ENCODE measurements at places on chromosomes 2 and 18. TPM values are rescaled to one million over a fixed set of nuclear protein-coding genes. Genes with fewer than 3 reads are reported as not detected.

GRCh38 chr2:98020992-98021713 is 25.4 kb upstream of the TMEM131 start:
- H3K4me1 ChIP-seq: peaks cover 6% of the 10 kb centered on the region
- DNase-seq: no peak
- no peak overlapping the region for H3K4me3 ChIP-seq
- no peaks in the 10 kb centered on the region for H3K36me3 ChIP-seq

GRCh38 chr18:50662177-50662576 is 102.3 kb downstream of the MAPK4 start:
- no peaks in the 10 kb centered on the region for H3K4me1 ChIP-seq
- no peak overlapping the region for H3K4me3 ChIP-seq
- H3K36me3 ChIP-seq: no peaks in the 10 kb centered on the region
- H3K27me3 ChIP-seq: no peaks in the 10 kb centered on the region
- H3K27ac ChIP-seq: no peak overlapping the region

DNA sequence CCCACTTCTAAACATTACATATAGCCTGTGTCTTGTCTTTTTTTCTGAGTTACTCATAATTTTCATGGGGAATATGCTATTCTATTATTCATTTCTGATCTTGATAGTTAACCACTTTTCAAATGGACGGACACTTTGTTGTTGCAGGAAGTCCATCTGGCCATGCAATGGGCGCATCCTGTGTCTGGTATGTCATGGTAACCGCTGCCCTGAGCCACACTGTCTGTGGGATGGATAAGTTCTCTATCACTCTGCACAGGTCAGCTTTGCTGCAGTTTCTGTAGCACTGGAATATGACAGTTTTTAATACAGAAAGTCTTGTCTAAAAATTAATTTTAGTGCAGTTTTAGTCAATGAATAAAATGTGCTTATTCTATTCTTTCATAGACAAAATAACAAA is 3.3 kb downstream of the G6PC2 start:
- DNase-seq: no peak
- no peaks in the 10 kb centered on the region for H3K27me3 ChIP-seq
- no peak overlapping the region for H3K27ac ChIP-seq
- no peaks in the 10 kb centered on the region for H3K4me1 ChIP-seq
- H3K4me3 ChIP-seq: no peak overlapping the region

The KRCC1 gene
- 17.0 TPM for total RNA-seq

- H3K27ac ChIP-seq: no peak overlapping the region
- no peak overlapping the region for H3K4me3 ChIP-seq
- H3K27me3 ChIP-seq: no peaks in the 10 kb centered on the region
- H3K36me3 ChIP-seq: no peaks in the 10 kb centered on the region
- no peak for DNase-seq
Measured at GRCh38 chr2:150030436-150031190, 443.0 kb upstream of the MMADHC start.

DNA sequence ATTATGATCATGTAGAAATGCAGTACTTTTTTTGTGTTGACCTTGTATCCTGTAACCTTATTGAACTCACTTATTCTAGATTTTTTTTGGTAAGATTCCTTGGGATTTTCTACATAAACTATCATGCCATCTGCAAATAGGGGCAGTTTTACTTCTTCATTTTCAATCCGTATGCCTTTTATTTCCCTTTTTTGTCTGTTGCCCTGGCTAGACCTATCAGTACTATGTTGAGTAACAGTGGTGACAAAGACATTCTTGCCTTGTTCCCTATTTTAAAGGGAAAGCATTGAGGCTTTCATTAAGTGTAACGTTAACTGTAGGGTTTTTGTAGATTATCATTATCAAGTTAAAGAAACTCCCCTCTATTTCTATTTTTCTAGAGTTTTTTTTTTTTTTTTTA is 92.3 kb downstream of the LYPD1 start:
- no peak for DNase-seq
- H3K27ac ChIP-seq: no peak overlapping the region
- no peaks in the 10 kb centered on the region for H3K27me3 ChIP-seq
- no peak overlapping the region for H3K4me3 ChIP-seq

GRCh38 chr2:237427769-237428506 is 14.0 kb upstream of the COL6A3 start:
- H3K4me3 ChIP-seq: no peak overlapping the region
- peaks cover 12% of the 10 kb centered on the region for H3K4me1 ChIP-seq
- H3K36me3 ChIP-seq: no peaks in the 10 kb centered on the region
- no peak overlapping the region for H3K27ac ChIP-seq

DNA sequence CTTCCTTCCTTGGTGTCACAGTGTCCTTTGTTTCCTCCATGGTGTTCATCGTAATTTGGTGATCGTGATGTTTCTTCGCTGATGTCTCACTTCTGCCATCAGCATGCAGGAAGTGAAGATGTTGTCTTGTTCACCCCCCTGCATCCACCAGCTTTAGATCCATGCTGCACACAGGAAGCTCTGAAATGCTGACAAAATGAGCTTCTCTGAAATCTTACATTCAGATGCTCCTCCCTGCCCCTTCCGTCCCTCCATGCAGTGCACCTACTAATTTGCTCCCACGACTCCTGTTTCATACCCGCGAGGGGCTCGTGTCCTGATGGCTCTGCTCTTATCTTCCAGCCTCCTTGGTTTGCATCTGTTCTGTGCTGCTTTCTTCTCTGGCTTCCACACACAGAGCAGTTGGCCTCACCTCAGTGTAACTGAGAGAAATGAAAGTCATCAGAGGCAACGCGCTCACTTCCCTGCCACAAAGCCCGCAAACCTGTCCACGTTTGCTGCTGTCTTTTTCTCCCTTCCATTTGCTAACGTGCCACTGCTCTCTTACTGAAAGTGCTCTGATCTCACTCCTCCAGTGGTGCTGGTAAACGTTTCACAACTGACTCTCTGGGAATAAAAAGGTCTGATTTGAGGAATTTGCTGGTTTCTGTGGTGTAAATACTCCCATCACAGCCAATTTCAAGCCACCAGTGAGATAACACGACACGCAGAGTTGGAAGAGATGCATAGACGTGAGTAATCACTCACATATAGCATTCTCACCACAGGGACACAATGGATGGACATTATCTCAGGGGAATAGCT is 41.0 kb upstream of the MGAT4A start:
- H3K4me3 ChIP-seq: peak overlapping the region; percentile 21
- H3K27ac ChIP-seq: peak overlapping the region; percentile 86
- H3K27me3 ChIP-seq: no peaks in the 10 kb centered on the region

The NGEF gene
- total RNA-seq: not detected

GRCh38 chr2:242085941-242086621 is 216.6 kb downstream of the RTP5 start:
- peak overlapping the region; percentile 67 for H3K27ac ChIP-seq
- no peak overlapping the region for H3K4me3 ChIP-seq
- H3K36me3 ChIP-seq: no peaks in the 10 kb centered on the region
- peak; percentile 45 for DNase-seq
- peaks cover 24% of the 10 kb centered on the region for H3K4me1 ChIP-seq

- H3K36me3 ChIP-seq: no peaks in the 10 kb centered on the region
- H3K4me1 ChIP-seq: peaks cover 7% of the 10 kb centered on the region
- no peaks in the 10 kb centered on the region for H3K27me3 ChIP-seq
Measured at GRCh38 chr2:118091140-118091478, 2.8 kb downstream of the INSIG2 start.

GRCh38 chr18:22872900-22873537 is 60.1 kb upstream of the RBBP8 start:
- no peak for DNase-seq
- no peak overlapping the region for H3K4me3 ChIP-seq
- peak overlapping the region; percentile 21 for H3K27ac ChIP-seq
- H3K27me3 ChIP-seq: no peaks in the 10 kb centered on the region

GRCh38 chr2:137031731-137032130 is 266.4 kb downstream of the THSD7B start:
- no peak overlapping the region for H3K4me3 ChIP-seq
- no peak for DNase-seq
- no peaks in the 10 kb centered on the region for H3K4me1 ChIP-seq
- H3K27ac ChIP-seq: no peak overlapping the region
- H3K36me3 ChIP-seq: no peaks in the 10 kb centered on the region

GRCh38 chr2:96602330-96602823 is 35.7 kb downstream of the KANSL3 start:
- H3K4me3 ChIP-seq: no peak overlapping the region
- H3K36me3 ChIP-seq: peaks cover 85% of the 10 kb centered on the region
- no peak for DNase-seq
- H3K27ac ChIP-seq: no peak overlapping the region

DNA sequence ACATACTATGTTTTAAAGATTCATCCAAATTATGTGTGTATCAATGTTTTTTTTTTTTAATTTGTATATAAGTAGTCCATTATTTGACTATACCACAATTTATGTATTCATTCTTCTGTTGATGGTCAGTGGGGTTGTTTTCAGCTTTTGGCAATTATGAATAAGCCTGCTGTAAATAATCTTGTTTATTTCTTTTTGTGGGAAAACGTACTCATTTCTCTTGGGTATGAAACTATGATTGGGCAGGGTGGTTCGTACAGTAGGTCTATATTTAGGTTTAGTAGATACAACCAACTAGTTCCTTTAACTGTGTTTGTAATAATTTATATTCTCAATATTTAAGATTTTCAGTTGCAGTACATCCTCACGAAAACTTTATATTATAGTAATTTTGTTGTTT is 329.2 kb downstream of the LPIN1 start:
- peaks cover 18% of the 10 kb centered on the region for H3K4me1 ChIP-seq
- H3K27me3 ChIP-seq: no peaks in the 10 kb centered on the region
- no peaks in the 10 kb centered on the region for H3K36me3 ChIP-seq
- no peak overlapping the region for H3K27ac ChIP-seq

The DAW1 gene
- not detected for total RNA-seq

The UBE2F gene
- 82.4 TPM for total RNA-seq
